ENCODE measurements at places on chromosomes 12 and 14. TPM values are rescaled to one million over a fixed set of nuclear protein-coding genes. Genes with fewer than 3 reads are reported as not detected.

Gene AMN
- 0.22 TPM for total RNA-seq

Gene RHEBL1
- 0.62 TPM for total RNA-seq

Gene NDRG2
- total RNA-seq: 0.44 TPM

Gene MAP1LC3B2
- 0.22 TPM for total RNA-seq

Gene MIP
- not detected for total RNA-seq

Gene PLEK2
- 8.7 TPM for total RNA-seq

Gene GLI1
- 2.4 TPM for total RNA-seq

Gene TBX5
- total RNA-seq: 0.12 TPM

Gene HOXC9
- not detected for total RNA-seq

Gene EIF2S3B
- 1.2 TPM for total RNA-seq

Gene FGF6
- not detected for total RNA-seq

Gene KCNC2
- 0.50 TPM for total RNA-seq

Gene OR4K17
- not detected for total RNA-seq

Gene MUCL1
- not detected for total RNA-seq

Gene CMKLR1
- total RNA-seq: not detected

Gene DCN
- total RNA-seq: 87.0 TPM

Gene CLEC6A
- not detected for total RNA-seq

Gene GPR135
- total RNA-seq: 3.0 TPM

Gene GSC
- not detected for total RNA-seq

Gene WNT1
- not detected for total RNA-seq

Gene PAH
- under 0.01 TPM for total RNA-seq

Gene KLRK1
- not detected for total RNA-seq

Gene PLA2G1B
- total RNA-seq: not detected

Gene TOX4
- 34.0 TPM for total RNA-seq

Gene ATF1
- 26.4 TPM for total RNA-seq

Gene TEAD4
- total RNA-seq: 6.4 TPM

Gene HOTAIR
- total RNA-seq: not detected

Gene FBXO34
- total RNA-seq: 37.2 TPM

Gene TEDC1
- 20.5 TPM for total RNA-seq

Gene TMEM117
- 11.4 TPM for total RNA-seq

Gene TAS2R42
- not detected for total RNA-seq

Gene DNAH10
- total RNA-seq: 0.33 TPM

Gene HRK
- total RNA-seq: 0.11 TPM

Gene ASPG
- total RNA-seq: not detected

Gene IL31
- not detected for total RNA-seq

Gene TEX22
- 0.11 TPM for total RNA-seq

Gene COX8C
- not detected for total RNA-seq

Gene TMPRSS12
- not detected for total RNA-seq

Gene REM2
- 0.12 TPM for total RNA-seq

All from uterine smooth muscle cell (primary cell).